ENCODE measurements at places on chromosomes 5 and 9. TPM values are rescaled to one million over a fixed set of nuclear protein-coding genes. Genes with fewer than 3 reads are reported as not detected.

PCDHGA7 gene
- 1.6 TPM for total RNA-seq

TTC16 gene
- 0.03 TPM for total RNA-seq

FAM81B gene
- 0.93 TPM for total RNA-seq

- DNase-seq: no peak
Measured at GRCh38 chr9:123002754-123003153, 30.7 kb upstream of the GPR21 start.

GRCh38 chr9:136527721-136528710 is 17.8 kb downstream of the NOTCH1 start:
- no peak for DNase-seq

DNA sequence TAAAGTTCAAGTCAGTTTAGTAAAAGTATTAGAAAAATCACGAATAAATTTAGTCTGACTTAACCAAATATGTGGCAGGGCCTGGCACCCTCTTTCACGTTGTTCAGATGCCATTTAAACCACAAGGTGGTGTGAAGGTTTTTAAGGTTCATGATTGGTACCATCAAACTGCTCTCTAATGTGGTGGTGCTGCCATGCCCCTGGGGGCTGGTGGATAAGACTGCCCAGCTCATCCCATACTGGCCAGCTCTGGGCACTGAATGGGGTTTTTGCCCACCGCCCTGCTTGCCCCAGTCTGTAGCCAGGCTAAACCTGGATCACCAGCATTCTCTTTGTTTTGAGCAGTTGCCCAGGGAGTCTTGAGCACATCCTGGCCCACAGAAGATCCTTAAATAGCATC is 159.3 kb downstream of the GABBR2 start:
- no peak for DNase-seq

Measured in pancreas (tissue), 10 donors.